DMS53 (cell line): ENCODE measurements at places on chromosomes 3 and 15.
A peak's percentile ranks its signal among the peaks of the same experiment; 100 is the strongest.

- DNase-seq, result no peak
Measured at GRCh38 chr3:136952292-136952691, 5.5 kb upstream of the IL20RB start.

DNA sequence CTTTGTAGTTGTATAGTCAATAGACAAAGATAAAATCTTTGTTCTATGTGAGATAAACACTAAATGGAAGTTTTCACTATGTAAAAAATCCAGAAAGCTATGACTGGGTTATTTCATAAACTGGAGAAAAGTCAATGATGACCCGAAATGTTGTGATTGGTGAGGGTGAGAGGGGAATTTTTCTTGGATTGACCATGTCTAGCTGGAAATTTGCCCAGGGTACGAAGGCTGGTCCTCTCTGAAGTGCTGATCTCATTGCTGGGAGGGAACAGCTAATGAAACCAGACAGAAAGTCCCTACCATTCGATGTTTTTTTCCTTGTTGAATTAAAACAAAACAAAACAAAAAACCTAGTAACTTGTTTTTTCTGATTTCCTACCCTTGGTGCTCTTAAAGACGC lies 14.3 kb downstream of the TPRG1 start:
- no peak for DNase-seq

GRCh38 chr3:101838691-101839090 lies 10.6 kb upstream of the NFKBIZ start:
- no peak for DNase-seq

DNA sequence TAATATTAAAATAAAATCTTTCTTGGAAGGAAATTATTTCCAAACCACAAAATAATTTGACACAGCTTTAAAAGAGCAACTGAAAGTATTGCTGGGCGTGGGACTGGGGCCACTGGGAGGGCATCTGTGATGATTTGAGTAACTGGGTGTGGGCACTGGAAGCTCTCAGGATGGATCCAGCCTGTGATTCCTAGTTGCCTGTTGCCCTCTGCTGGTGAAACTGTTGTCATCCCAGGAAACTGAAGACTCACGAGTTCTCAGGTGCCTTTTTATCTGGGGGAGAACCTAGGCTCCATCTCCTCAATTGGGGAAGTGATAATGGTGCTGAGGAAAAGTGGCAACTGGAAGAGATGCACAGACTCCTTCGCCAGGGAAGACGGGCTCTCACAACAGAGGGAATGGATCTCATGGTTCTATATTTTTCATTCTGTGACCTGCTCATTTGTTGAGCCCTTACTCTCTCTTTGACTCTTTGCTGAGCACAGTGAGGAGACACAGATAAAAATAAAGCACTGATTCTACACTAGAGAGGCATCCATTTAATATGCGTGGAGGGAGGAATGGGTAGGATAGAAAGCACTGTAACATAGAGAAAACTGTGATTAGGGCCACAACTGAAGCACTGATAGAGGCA lies 61.6 kb downstream of the TPRG1 start:
- peak; percentile 70 for DNase-seq

GRCh38 chr15:96125721-96126415 lies 204.6 kb upstream of the NR2F2 start:
- DNase-seq, result no peak

DNA sequence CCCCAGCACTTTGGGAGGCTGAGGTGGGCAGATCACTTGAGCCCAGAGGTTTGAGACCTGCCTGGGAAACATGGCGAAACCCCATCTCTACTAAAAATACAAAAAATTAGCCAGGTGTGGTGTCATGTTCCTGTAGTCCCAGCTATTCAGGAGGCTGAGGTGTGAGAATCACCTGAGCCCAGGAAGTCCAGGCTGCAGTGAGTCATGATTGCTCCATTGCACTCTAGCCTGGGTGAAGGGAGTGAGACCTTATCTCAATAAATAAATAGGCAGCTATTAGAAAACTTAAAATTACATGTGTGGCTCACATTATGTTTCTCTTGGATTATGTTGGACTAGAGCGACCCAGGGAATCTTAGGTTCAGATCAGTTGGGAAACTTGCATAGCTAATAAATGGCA lies 69.7 kb downstream of the RPLP1 start:
- peak; percentile 69 for DNase-seq

GRCh38 chr3:18249126-18249525 lies 176.0 kb downstream of the SATB1 start:
- no peak for DNase-seq

DNA sequence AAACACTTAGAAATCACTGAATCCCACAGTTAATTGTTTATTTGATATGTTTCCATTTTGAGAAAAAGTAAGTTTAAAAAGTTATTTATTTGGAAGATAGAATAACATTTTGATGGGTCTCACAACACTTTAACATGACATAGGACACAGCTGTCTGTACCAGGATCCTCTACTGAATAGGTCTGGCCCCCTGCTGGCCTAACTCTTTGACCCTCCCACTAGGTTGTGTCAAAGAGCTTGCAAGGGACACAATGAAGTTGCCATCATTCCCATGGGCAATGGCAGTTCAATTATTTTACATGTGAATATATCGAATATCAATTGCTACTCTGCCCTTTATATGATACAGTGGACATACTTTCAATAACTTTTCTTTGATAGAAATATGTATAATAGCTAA lies 138.9 kb downstream of the EPHA3 start:
- peak; percentile 0 for DNase-seq

DNA sequence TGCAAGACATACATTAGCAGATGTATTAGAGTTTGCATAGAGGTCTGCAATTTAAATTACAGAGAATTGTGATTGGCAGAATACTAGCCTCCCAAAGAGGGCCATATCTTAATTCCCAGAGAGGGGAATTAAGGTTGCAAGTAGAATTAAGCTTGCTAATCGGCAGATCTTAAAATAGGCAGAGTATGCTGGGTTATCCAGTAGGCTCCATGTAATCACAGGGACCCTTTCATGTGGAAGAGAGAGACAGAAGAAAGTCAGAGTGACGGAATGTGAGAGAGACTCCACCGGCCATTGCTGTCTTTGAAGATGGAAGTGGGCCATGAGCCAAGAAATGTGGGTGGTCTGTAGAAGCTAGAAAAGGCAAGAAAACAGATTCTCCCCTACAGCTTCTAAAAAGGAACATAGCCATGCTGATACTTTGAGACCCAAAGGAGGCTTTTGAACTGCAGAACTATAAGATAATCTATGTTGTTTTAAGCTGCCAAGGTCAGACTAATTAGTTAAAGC lies 38.8 kb downstream of the IMPG2 start:
- no peak for DNase-seq

DNA sequence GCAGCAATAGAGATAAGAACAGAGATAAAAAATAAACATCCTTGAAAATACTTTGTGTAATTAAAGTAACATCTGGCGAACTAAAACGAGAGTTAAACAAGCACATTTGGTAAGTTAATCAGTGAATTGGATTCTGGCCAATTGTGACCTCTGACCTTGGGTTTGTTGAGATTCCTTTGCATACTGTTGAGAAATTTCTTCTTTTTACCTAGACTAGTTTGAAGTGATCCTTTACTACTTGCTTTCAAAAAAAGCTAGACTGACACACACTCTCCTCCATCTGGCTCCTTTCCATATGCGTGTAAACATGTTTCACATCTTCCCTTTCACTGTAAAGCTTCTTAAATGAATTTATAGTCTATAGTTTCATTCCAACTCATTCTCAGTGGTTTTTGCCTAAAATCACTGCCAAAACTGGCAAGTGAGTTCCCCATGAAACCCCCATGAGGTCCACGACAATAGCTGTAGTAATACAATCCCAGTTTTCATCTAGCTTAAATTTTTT lies 17.3 kb upstream of the GBE1 start:
- no peak for DNase-seq

GRCh38 chr15:91652610-91653207 lies 200.8 kb upstream of the SLCO3A1 start:
- DNase-seq, result no peak

DNA sequence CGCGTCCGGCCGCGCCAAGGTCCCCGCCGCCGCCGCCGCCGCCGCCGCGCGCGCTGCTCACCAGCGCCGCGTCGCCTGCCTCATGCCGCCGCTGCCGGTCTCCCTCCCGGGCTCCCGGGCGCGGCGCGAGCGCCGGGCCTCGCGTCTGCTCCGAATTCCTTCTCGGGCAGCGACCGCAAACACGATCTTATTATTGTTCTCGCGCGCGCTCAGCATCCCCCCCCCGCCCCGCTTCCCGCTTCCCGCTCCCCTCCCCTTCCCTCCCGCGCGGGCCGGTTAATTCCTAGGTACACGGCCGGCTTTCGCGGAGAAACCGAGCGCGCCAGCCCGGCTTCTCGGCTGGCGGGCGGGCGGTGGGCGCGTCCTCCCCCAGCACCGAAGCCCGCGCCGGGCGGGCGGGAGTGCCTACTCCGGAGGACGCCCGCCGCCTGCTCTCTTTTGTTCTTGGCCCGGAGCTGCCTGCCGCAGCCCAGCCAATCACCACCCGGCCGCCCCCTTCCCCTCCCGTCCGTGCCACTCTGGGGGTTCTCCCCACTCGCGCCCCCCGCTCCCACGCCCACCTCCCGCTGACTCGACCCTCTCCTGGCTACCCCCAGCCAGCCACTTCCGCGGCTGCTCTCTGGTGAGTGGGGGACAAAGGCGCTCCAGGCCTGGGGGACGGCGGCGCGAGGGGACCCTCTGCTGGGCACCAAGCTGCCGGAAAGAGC lies at the start of gene HDGFL3:
Gene HDGFL3 (minus strand): TSS at position 164 of the 707 bp plus-strand sequence. CDS start 409 bp downstream, outside the sequence.
- peak; percentile 79 for DNase-seq

DNA sequence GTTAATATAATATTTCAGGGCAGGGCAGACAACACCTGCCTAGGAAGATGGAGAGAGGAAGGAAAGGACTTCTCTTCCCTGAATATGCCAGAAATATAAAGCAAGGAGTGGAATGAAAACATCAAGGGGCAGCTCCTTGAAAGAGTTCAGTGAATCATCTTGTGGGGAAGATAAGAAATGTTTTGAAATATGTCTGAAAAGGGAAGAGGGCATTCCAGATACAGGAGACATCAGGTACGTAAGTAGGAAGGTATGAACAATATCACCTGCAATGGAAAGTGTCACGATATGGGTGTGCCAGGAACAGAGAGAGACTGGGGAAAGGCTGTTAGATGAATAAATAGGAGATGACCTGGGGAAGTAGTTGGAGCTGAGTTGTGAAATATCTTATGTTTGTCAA lies 75.8 kb upstream of the WDR72 start:
- DNase-seq, result no peak

- no peak for DNase-seq
Measured at GRCh38 chr3:112143251-112143650, 10.2 kb upstream of the GCSAM start.

GRCh38 chr3:182259579-182259978 lies 533.7 kb upstream of the ATP11B start:
- DNase-seq, result peak; percentile 86

DNA sequence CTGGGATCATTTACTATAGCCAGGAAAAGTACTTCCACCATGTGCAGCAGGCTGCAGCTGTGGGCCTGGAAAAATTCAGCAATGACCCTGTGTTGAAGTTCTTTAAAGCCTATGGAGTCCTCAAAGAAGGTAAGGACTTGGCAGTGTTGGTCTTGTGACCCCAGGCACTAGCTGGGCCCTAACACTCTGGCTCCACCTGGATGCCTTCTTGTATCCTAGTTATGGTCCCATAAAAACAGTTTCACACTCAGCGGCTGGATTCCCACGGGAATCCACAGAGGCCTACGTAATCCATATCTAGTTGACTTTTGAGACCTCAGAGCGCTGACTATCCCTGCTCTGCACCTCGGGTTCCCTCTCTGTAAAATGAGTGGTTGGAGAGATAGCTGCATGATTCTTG lies 1.6 kb downstream of the TTC21A start:
- DNase-seq, result no peak

GRCh38 chr3:152505926-152506325 lies 237.2 kb downstream of the MBNL1 start:
- no peak for DNase-seq

- no peak for DNase-seq
Measured at GRCh38 chr3:128145279-128145678, 8.0 kb upstream of the EEFSEC start.

DNA sequence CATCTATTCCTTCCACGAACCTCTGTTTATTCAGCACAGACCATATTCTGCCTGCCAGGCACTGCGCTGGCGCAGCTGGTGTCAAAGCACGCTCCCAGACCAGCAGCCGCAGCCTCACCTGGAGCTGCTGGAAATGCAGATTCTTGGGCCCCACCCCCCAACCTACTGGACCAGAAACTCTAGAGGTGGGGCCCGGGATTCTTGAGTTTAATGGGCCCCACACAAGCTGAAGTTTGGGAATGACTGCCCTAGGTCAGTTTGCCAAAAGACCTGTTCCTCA lies 7.0 kb downstream of the CHST13 start:
- DNase-seq, result no peak

DNA sequence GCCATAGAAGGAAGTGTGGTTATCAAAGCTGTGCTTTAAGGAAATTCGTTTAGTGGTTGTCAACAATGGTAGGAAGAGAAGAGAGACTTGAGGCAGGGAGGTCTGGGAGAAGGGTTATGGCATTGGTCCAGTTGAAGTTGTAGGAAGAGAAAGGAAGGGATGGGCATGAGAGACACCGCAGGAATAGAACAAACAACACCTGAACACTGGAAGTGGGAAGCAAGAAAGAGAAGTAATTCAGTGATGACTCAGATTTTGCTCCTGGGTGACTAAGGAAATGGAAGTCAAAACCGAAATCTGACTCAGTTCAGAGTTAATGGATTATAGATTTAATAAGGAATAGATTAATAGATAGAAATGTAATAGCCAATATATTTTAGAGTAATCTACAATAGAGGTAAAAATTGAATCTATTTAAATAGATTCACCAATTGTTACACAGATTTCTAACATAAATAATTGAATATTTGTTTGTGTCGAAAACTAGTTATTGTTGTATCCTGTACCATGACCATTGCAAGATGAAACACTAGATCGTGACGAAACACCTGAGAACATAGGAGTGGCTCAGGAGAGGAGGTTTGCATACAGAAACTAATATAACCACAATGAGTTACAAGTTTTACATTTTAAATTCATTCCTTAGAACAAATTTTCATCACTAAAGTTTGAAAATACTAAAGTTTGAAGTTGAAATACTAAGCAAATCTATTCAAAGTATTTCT lies 36.0 kb downstream of the THBS1 start:
- no peak for DNase-seq

- DNase-seq, result no peak
Measured at GRCh38 chr3:195546130-195546560, 3.0 kb upstream of the PPP1R2 start.

DNA sequence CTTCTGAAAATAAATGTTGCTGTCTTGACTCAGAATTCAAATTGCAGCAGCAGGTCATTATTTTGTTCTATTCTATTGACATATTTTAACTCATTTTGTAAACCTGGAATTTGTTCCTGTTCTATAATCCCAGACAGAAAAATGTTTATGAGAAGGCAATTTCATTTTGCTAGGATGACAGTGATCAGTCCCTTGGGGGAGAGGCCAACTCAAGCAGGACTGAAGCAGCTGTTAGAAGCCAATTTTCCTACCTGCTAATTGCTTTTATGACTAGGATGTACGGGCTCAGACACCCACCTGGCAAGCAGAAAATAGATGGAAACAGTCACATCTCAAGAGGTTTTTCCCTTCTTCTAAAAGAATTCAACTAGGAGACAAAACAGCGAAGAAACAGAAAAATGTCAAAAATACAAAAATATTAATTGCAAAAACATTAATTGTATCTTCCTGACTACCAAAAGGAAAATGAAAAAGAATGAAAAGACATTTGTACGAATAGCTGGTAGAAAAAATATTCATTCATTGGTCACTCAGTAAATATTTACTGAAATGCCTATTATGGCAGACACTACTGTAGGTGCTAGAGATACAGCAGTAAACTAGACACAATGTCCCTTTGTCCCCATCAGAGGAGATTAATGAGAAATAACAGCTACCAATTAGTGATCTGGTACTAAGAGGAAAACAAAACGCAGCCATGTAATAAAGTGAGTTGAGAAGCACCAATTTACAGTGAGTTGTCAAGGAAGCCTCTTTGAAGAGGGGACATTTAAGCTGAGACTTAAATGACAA lies 73.5 kb downstream of the PEAK1 start:
- peak; percentile 12 for DNase-seq
